NCI-H226 (cell line): ENCODE measurements at places on chromosomes 5 and 9.

DNA sequence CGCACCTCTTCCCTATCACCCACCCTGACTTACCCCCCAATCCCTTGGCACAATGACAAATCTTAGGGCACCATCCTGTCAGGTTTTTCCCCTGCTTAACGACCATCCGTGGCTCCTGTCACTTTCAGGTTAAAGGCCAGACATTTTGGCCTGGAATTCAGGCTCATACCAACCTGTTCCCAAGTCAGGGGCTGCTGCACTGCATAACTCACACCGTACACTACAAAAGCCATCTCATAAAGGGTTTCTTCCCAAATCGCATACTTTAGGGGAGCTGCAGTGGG is 7.5 kb upstream of the AKNA start:
- DNase-seq: no peak

GRCh38 chr9:126154182-126154827 is 172.3 kb upstream of the MVB12B start:
- DNase-seq: no peak

GRCh38 chr5:21856987-21857386 is 996.2 kb downstream of the CDH12 start:
- no peak for DNase-seq

DNA sequence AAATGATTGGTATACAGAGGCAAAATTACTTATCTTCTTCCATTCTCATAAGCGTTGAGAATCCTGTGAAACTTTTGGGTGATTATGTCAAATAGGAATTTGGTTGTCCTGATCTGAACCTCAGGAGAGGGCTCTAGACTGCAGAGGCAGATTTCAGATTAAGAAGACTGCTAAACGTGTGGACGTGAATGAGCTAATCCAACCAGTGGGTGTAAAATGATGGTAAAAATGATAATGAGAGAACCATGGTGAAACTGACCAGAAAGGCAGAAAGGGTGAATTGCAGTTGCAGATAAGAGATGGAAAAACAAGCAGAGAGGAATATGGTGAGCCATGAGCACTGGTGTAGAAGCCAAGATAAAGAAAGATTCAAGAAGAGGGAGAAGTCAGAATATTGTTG is 1200.2 kb upstream of the CDH6 start:
- no peak for DNase-seq

DNA sequence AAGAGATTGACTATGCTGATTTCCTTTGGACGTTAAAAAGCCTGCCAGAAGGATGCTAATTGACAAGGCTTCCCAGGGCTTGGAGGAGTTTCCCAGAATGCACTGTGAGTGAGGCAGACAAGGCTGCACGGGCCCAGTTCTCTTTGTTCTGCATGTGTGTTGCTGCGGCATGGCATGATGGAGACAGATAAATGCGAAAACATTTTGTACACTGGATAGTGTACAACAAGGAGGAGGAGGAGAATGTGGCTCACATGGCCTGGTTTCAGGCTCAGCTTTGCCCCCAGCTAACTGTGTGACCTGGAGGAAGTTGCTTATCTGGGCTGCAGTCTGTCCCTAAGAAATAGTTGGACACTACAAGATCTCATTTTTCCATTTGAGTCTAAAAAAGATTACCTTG is 135.5 kb upstream of the CPEB4 start:
- no peak for DNase-seq

DNA sequence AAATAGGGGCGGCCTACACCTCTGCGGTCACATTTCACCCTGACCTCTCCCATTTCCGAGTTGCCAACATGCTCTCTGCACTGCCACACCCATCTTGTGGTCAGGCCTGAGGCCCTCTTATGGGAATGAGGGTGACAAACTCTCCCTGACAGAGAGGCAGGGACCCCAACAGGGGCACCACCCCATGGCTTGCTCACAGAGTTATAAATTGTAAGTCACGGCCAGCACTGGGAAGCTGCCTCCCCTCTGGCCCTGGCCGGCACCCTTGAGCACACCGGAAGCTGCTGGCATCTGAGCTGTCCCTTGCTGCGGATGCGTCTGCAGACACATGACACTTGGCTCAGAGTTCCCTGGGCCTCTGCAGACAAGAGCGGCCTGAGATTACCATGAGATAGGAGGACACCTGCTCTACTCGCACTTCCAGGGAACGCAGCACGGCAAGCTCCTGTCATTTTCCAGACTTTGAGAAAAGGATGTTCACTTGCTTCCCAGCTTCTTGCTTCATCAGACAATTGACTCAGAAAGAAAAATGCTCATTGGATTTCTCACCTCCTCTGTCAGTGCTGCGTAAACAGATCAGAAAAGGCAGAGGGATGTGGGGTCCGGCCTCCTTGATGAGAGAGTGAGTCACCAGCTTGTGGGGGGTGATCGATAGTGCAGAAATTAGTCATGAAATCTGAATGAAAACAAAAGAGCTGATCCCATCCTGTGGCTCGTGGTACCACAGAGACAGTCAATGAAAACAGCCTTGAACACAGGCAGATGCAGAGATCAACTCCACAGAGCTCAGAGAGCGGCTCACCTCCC is 269.8 kb downstream of the SYK start:
- no peak for DNase-seq

DNA sequence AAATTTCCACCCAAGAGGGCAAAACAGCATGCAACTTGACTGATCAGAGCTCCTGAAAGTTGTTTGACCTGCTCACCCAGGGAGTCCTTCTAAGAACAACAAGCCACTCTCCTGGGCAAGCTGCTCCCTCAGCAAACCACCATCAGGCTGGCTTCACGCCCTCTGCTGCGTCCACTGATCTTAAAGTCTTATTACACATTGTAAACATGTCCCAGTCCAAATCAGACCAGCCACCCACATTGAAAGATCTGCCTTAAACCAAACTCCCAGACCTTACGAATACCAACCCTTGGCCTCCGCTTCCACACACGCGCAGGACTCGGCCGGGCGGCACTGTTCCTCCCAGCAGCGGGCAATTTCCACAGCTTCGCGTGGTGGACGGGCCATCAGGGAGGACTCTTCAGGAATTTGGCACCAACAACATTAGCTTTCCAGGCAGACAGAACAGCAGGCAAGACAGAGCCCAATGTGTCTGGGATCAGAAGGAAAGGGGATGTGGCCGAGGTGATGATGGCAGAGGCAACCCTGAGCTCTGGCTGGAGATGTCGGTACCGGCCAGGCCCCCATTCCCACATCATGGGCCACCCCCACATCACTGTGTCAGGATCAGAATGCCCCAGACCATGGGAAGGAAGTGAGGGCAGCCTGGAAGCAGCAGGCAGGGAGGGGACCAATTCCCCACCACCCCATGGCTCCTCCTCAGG is 56.8 kb downstream of the SEMA4D start:
- DNase-seq: no peak
